ENCODE measurements at places on chromosomes 5 and 9.

DNA sequence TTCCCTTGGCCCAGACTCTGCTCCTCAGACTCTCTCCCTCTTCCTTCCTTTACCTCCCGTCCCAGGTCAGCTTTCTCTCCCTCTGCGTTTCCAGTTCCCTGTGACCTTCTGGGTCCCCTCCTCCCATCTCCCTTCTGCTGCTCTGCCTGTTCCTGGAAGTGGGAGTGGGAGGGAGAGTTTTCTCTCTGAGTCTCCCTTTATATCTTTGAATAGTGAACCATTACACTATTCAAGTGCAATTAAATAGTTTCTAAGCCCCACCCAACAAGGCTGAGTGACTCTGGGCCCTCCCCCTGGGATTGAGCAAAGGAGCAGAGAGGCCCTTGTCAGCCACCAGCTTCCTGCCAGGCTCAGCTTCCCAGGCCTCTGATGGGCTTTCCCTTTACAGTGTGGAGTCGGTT, 34.8 kb downstream of the THBS4 start:
- DNase-seq = no peak

GRCh38 chr5:35342664-35343063, 112.4 kb upstream of the PRLR start:
- no peak for DNase-seq

DNA sequence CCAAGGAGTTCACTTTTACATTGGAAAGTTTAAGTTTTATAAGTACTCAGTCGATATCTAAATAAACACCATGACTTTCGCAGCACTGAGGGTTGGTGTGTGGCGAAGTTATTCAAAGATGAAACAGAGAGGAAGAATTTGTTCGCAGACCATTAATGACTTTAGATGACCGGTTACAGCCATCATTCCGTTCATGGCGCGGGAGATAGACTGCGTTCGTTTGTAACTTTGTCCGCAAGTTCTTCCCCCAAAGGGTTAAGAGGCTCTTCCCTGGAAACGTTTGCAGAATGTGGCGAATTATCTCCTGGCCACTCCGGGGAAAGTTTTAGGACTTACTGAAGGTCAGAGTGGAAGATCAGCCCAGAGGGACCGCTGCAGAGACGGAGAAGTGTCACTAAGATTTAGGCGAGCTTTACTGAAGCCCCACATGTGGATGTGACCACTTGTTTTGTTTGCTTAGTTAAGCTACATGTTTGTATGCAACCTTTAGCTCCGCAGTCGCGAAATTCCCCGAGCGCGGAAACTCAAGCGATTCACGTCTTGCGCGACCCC, 2.2 kb upstream of the FOXD1 start:
- no peak for DNase-seq

DNA sequence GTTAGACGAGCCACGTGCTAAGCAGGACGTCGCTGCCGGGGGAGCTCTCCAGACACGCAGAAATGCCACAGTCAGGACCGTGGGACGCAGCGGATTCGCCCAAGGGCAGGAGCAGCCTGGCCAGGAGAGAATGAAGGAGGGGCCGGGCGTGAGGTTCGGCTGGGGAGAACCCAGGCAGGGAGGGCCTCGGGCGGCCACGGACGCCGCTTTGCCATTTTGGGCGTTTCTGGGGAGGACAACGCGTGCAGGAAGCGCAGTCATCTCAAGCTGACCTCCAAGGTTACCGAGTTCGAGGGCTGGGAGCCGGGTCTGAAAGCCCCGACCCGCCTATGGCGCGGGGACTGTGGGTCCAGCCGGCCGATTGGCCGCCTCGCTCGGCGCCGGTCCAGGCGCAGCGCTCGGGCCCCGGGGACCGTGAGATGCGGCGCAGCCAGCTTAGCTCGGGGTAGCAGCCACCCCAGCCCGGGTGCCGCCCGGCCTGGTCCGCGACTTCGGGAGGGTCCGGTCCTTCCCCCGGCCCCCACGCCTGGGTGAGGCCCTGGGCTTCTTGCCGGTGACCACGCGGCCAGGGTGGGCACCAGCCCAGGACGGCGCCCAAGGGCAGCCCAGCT, 760 bp upstream of the MAN1B1 start:
- no peak for DNase-seq

GRCh38 chr5:79955941-79956670, 35.0 kb downstream of the MTX3 start:
- DNase-seq = no peak

DNA sequence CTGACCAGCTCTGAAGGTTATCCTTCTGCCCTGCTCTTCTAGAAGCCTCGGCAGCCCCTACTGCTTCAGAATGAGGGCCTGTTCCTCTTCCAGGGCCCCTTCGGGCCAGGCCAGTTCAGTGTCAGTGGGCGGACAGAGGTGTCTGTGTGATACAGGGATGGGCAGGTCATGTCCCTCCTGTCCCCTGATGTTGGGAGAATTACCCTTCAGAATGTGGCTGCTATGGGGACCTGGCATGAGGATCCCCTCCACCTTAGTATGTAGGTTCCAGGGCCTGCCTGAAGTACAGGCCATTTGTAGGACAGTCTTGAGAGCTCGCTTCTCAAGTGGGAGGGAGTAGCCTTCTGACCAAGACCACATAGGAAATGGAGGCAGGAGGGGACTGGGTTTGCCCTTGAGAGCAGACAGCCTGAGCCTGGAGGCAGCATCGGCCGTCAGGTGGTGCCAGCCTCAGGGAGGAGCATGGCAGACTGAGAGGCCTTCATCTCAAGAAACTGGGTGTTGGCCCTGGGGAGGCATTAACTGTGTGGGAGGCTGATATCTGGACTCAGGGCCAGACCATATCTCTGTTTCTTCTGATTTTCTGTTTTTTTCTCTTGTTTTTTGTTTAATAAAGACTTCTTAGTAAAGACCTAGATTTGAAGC, 32.0 kb downstream of the ANGPTL2 start:
- DNase-seq = no peak

DNA sequence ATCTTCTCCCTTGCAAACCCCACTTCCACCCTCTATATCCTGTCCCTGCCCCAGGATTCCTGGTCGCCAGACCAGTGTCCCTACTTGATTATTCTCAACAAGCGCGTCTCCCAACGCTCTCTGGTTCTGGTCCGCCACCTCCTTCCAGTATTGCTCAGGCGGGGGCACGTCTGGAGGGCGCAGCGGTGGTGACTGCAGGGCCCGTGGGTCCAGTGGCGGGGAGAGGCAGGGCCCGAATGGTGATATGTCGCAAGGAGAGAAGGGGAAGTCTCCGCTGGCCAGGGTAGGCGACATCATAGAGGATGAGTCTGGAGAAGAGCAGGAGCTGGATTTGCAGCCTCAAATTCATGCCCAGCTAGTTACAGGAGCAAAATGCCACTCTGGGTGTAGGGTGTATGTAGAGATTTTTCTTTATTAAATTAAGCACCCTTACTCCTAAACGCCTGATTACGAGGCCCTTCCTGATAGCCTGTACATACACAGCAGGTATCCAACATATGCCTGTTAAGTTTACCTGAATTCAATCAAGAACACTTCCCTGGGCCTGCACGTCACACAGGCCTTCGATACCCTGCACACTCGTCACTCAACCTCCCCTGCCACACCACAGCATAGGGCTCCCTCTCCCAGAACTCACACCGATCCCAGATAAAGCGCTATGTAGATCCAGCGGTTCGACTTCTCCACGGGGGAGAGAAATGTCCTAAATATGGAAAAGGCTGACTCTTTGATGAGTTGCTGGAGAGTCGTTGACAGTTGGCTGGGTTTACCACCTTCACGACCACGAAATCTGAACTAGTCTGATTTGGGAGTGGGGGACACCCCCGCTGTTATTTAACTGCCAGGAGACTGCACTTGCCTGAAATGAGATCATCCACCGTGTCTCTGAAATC, 4.8 kb downstream of the MCIDAS start:
- no peak for DNase-seq

GRCh38 chr5:69502367-69502766, 9.8 kb downstream of the OCLN start:
- DNase-seq = no peak

DNA sequence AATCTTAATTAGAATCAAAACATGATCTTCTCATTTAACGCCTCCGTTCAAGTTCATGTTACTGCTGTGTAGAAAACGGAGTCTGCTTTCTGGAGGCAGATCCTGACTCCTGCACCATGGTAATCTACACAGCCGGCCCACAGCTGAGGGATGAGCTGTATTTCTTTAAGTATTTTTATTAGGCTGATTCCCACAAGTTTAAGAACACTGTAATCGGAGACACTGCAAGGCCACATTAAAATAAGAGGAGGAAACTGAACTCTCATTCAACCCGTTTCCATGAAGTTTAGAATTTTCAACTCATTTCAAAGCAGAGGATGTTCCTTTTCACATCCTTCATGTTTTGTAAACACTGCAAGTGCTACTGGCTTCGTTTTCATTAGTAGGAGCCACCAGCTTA, 372.2 kb downstream of the NFIB start:
- no peak for DNase-seq

- DNase-seq = peak; percentile 9
Measured at GRCh38 chr9:90301277-90301653, 341.4 kb downstream of the DIRAS2 start.

DNA sequence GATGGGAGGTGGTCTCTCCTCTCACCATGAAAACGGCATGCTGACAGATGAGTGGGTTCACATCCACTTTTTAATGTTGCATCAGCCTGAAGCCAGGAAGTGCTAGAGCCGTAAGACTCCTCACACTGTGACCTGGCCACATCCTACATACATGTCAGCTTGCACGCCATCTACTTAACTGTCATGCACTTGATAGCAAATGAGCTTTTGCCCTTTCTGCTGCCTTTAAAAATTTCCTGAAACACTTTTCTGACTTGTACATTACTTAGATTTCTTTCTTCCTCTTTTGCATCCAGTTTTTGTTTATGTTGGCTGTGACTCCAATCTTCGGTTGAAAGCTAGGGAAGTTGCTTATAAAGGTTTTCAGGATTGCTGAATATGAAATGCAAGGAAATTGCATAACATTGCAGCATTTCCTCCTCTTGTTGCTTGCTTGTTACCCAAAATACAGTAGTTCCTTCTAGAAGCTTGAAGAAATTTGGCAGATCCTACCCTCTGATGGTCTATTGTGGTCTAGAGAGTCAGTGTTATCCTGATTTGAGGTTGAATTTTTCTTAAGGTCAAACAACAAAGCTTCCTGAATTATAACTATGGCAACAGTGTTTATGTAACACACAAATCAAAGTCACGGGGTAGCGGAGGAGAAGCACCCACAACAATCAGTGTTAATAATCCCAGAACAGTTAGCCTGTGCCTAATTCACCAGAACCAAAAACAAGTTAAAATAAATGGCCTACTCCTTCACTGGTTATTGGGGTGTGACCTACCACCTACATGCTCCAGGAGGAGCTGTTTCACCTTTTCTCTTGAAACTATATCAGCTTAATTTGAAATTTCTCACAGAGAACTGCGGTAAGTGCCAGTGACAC, 232.5 kb downstream of the ARHGAP26 start:
- DNase-seq = peak; percentile 63

- peak; percentile 48 for DNase-seq
Measured at GRCh38 chr5:179763215-179763945, 30.4 kb upstream of the LTC4S start.

GRCh38 chr5:77633709-77634108, 4.8 kb downstream of the OTP start:
- DNase-seq = no peak

GRCh38 chr5:14075937-14076336, 67.2 kb upstream of the TRIO start:
- no peak for DNase-seq

- no peak for DNase-seq
Measured at GRCh38 chr9:16679327-16679821, 191.1 kb downstream of the BNC2 start.

DNA sequence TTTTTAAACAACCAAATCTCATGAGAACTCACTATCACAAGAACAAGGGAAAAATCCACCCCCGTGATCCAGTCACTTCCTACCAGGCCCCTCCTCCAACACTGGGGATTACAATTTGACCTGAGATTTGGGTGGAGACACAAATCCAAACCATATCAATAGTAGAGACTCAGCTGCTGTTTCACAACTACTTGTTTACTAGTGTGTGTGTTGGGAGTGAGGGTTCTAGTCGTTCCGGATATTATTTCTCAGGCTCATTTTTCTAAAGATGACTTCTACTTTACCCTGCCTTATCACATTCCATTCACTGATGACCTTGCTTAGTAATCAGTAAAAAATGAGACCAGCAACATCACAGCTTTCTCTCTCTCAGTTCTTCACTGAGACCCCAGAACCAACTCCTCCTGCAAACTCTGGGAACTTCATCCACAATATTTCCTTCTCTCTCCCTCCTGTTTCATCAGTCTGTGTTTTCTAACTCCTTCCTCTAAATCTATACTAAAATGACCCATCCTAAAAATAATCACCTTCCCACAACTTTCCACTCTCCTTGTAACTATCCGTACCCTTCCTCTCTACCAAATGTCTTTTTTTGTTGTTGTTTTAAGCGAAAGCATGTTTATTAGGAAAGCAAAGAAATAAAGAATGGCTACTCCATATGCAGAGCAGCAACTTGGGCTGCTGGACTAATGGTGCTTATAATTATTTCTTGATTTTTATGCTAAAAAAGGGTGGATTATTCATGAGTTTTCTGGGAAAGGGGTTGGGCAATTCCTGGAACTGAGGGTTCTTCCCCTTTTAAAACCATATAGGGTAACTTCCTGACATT, 121.5 kb upstream of the SPRY4 start:
- no peak for DNase-seq

DNA sequence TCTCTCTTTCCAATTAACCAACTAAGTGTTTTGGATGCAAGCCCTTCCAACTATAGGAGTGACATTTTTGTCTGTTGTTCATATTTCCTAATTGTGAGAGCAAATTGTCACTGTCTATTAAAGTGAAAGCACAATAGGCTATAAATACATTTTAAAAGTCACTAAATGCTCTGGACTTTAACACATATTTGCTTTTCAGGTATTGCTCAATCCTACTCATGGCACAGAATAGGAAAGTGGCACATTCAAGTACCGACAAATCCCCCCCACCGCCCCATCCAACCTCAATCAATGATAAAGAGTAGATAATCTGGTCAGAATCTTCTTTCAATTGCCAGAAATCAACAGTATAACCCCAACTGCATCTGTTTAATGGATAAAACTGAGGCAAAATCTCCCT, 419.8 kb downstream of the PLK2 start:
- DNase-seq = no peak

DNA sequence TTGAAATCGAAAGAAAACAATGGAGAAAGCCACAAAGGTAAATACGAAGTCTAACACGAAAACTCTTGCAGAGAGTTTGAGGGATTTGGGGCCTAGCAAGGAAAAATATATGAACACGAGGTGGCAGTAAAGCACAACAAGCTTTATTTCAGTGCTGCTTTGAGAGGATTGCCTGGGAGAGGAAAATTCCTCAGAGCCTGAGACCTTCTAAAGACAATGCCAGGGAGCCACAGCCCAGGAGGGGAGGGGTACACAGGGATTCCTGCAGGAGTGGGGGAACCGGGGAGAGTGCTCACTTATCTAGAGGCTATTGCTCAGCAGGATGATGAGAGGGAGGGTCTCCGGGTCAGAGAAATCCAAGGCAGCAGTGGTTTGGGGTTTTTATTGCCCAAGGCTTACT, 134.9 kb upstream of the ADCY2 start:
- peak; percentile 13 for DNase-seq

GRCh38 chr9:120694559-120694958, 19.7 kb downstream of the MEGF9 start:
- DNase-seq = no peak

All from putamen (tissue), 1 donor.